T-helper 17 cell (primary cell): ENCODE measurements at places on chromosomes 1 and 21.

DNA sequence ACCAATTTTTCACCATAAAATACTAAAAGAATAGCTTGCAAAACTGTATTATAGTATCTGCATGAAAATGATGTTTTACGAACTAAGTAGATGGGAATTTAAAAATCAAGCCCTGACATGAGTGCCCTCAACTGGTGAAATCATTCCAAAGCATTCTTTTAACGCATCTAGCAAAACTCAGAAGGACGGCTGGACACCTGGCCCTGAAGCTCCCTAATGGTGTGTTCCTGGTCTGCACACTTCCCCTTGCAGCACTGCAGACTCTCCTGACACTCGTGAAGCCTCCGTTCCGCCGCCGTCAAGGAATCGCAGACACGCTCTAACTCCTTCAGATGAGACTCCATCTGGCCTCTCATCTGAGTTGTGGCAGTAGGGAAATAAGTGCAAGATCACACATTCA lies 39.9 kb downstream of the ODF2L start:
- DNase-seq, result no peak

- no peak for DNase-seq
Measured at GRCh38 chr1:234154320-234155251, 218.7 kb upstream of the COA6 start.

GRCh38 chr1:4476394-4476793 lies 178.0 kb upstream of the AJAP1 start:
- DNase-seq, result no peak

DNA sequence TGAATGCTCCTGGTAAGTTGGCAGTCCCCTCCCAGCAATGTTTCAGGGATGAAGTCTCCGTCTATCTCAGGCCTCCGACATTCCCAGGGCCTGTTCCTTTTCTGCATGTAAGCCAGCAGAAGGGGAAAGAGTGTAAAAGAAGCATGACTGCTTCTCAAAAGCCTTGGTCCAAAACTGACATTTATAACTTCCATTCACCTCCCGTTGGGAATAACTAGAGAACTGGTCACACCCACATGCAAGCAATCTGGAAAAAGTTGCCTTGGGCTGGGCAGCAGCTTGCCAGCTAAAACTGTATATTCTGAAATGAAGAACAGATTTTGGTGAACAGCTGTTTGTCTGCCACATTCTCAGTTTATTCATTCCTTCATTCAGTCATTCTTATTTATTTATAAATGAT lies 24.2 kb upstream of the NPL start:
- DNase-seq, result no peak

DNA sequence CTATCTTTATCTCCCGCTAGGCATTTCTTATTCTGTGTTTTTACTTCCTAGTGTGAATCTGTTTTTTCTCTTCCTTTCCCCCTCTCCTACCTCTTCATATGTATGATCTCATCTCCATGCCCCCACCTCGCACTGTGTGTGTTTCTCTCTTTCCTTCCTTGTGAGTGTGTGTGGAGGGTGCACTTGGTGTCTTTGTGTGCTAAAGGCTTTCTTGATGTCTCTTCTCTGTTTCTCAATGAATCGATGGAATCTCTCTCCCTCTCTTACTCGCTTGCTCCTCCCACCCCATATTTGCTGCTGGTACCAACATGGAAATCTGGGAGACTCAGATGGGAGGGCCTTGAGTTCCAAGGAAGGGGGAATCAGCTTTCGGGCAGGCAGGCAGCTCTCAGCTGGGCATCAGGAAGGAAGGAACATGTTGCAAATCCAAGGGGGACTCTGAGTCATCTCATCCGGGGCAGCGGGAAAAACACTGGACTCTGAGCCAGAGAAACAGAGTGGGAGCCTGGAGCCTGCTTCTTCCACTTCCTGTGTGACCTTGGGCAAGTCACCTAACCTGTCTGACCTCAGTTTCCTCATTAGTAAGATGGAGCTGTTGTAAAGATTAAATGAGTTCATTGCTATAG lies 147.5 kb downstream of the PTPRU start:
- no peak for DNase-seq

DNA sequence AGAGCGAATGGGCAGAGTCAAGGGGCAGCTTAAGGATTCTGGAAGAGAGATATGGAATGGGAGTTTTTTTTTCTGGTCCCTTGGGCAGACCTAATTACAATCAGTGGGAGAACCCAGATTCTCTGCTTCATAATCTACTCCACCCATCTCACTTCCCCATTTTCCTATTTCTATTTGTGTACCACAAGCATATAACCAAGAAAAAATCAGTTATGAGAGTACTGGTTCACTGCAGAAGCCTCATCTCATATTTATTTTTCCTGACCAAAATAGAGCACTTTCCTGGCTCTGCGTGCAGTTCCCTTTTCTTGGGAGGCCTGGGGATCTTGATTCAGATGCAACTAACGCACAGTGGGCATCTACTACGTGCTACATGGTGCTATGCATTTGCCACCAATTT lies 82.2 kb upstream of the SLFNL1 start:
- no peak for DNase-seq
